ENCODE measurements at places on chromosomes 4 and X. TPM values are rescaled to one million over a fixed set of nuclear protein-coding genes. Genes with fewer than 3 reads are reported as not detected.

The PABPC1L2B gene
- total RNA-seq, result not detected

The CXCL5 gene
- 2.1 TPM for total RNA-seq

The PHF8 gene
- 21.5 TPM for total RNA-seq

The TRIM75 gene
- not detected for total RNA-seq

The DDIT4L gene
- 1.0 TPM for total RNA-seq

The USO1 gene
- 120 TPM for total RNA-seq

The MAGED1 gene
- total RNA-seq, result 29.7 TPM

The PLXNB3 gene
- 28.8 TPM for total RNA-seq

The CORIN gene
- total RNA-seq, result 0.78 TPM

The TMPRSS11F gene
- total RNA-seq, result 8.7 TPM

The PPEF1 gene
- not detected for total RNA-seq

The FRAS1 gene
- total RNA-seq, result 30.4 TPM

The UGT2B17 gene
- total RNA-seq, result under 0.01 TPM
